Caki2 (cell line): ENCODE measurements at places on chromosomes 3 and 15.

DNA sequence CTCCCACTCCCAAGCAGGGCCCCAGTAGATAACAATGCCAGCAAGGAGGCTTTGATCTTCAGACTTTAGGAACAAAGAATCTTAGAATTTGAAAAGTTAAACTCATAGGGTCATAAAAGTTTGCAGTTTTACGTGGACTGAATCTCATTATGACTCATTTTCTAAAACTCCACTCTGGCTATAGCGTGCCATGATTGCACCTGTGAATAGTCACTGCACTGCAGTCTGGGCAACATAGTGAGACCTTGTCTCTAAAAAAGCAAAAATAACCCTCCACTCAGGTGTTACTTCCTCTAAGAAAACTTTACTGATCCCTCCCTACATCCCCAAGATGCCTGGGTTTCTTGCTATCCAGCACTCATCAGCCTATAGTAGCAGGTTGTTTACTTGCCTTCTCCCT is 104.5 kb downstream of the IL20RB start:
- DNase-seq: no peak

GRCh38 chr15:81740416-81740815 is 305.4 kb downstream of the MEX3B start:
- no peak for DNase-seq

GRCh38 chr15:25989327-25989726 is 126.2 kb upstream of the ATP10A start:
- DNase-seq: no peak

DNA sequence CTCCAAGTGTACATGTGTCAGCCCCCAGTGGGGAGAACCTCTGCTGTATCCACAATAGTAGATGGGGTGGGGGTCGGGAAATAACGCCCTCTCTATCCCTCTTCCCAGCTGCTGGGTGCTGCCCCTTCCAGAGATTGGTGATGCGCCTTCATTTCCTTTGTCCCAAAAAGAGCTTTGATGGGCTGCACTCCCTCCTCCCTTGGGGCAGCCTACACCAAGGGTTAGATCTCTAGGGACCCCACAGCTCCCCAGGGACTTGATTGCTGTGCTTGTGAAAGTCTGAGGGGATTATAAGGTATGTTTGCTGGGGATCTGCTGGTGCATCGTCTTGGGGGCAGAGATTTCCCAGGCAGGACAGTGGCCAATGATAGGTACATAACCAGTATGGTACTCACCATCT is 105.3 kb downstream of the UNC13C start:
- no peak for DNase-seq

DNA sequence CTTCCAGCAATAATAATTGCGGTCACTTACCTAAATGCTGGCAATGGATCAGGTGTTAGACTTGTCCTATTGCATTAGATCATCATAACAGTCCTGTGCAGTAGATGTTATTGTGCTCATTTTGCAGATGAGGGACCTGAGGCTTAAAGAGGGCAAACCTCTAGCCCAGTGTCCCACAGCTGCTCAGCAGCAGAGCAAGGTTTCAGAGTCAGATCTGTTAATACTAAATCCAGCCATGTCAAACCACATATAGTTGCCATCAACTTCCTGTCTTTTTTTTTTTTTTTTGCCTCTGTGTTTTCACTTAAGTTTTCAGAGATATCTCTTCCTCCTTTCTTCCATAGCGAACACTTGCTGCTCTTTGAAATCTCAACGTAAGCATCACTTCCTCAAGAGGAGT is 12.1 kb downstream of the FEZF2 start:
- no peak for DNase-seq
